ENCODE measurements at places on chromosomes 12 and 14.

DNA sequence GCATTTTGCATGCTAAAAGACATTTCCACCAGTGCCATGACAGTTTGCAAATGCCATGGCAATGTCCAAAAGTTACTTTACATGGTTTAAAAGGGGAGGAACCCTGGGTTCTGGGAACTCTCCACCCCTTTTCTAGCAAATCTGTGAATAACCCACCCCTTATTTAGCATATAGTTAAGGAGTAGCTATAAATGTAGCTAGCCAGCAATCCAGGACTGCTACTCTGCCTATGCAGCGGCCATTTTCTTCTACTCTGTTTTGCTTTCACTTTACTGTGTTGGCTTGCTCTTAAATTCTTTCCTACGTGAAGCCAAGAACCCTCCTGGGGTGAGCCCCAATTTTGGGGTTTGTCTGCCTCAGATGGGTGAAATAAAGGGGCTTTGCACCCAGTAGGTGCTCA is 141.0 kb downstream of the PTPN11 start:
- no peak for DNase-seq

GRCh38 chr14:60220084-60220483 is 28.9 kb upstream of the PPM1A start:
- no peak for DNase-seq

DNA sequence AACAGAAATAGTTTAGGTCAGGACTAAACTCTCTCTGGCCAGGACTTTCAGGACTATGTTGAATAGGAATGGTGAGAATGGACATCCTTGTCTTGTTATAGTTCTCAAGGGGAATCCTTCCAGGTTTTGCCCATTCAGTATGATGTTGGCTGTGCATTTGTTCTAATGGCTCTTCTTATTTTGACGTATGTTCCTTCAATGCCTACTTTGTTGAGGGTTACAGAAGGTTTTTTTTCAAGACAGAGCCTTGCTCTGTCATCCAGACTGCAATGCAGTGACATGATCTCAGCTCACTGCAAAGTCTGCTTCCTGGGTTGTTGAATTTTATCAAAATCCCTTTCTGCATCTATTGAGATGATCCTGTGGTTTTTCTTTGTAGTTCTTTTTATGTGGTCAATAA is 79.5 kb upstream of the NID2 start:
- no peak for DNase-seq

DNA sequence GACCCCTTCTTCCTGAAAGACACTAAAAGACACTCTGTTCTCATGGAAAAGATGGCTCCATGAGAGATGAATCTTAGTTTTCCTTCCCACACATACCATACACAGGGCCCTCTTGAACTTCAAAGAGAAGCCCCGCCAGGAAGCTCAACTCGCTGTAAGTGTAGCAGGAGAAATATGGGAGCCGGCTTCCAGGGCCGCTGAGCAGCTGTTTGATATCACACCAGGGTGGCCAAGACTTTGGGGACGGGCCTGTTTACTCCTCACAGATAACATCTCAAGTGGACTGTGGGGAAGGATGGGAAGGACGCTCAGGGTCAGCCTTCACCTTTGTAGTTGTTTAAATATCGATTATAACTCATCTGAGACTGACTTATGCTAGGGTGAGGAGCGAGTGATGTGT is 235.5 kb upstream of the TBX3 start:
- DNase-seq = no peak

GRCh38 chr14:58772794-58773620 is 135.2 kb downstream of the DACT1 start:
- DNase-seq = no peak

GRCh38 chr14:60515511-60516289 is 6.8 kb downstream of the SIX6 start:
- no peak for DNase-seq

GRCh38 chr12:74794522-74794921 is 256.9 kb downstream of the ATXN7L3B start:
- DNase-seq = peak; percentile 8

- DNase-seq = no peak
Observed at GRCh38 chr12:127519779-127520178, 747.2 kb upstream of the TMEM132C start.

- DNase-seq = peak; percentile 32
Observed at GRCh38 chr14:52094546-52095271, 25.9 kb upstream of the NID2 start.

GRCh38 chr14:68015356-68016254 is 196.0 kb downstream of the RAD51B start:
- no peak for DNase-seq

DNA sequence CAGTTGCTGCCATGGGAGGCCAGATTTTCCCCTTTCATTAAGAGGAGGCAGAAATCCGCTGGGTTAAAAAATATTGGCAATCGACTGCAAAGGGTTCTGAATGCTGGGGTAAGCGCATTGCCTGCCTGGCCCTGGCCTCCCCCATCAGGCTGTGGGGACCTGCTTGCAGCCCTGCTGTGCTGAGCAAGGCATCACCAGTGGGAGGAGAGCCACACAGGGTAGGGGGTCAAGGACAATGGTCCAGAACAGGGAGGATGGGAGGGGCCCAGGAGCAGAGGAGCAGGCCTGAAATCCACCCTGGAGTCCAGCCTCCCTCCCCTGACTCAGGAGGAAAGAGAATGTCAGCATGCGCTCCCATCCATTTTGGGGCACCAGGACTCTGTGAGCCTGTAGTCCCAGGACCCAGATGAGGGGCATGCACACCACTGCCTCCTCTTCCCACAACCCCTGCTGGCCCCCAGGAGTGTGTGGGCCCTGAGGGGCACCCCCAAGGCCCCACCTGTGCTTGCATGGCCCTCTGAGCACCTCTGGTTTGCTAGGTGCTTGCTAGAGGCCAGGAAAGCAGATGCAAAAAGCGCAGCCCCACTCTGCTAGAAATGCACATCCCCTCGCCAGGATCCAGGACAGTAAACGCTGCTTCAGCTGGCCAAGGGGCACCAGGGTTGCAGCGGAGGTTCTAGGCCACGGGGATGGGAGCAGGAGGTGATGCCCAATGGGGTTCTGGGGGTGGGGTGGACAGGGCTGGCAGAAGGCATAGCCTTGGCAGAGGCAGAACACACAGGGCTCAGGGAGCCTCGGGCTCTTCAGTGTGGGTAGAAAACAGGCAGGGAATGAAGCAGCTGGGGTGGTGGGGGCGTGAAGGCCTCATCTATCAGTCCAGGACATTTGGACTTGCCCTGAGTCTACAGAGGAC is 14.6 kb downstream of the TESC start:
- no peak for DNase-seq

GRCh38 chr12:47995981-47996401 is 8.3 kb downstream of the COL2A1 start:
- peak; percentile 40 for DNase-seq

DNA sequence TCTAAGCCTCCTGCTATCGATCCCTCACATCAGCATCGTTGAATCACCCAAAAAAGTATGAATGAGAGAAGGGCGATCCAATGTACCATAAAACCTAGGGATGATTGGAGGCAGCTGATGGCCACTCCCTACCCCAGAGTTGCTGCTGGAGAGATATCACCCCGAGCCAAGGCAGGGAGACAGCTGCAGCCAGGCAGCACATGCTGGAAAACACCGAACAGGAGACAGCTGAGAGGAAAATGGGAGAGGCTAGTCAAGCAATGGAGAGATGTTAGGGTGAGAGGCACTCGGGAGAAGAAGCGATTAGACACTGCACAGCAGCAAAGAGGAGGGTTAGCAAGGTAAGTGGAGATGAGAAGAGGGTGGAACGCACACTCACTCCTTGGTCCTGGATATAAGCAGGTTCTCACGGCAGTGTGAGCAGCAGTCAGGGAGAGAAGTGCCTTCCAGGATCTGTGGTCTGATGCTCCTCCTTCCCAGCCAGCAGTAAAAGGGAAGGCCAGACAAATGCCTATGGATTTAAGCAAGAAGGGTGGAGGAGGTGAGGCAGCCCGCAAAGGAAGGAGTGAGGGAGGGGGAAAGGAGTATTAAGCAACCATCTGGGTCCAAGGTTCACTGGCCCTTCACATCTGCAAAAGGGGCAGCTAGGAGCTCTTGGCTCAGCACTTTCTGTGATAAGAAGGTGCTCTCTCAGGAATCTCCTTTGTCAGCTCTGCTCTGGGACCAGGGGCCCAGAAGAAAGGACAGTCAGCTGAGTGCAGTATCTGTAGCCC is at the start of gene SLC7A7:
Gene SLC7A7, minus strand, starts transcription at position 495 of the 773 bp plus-strand sequence. CDS start 2,037 bp downstream, outside the sequence.
- no peak for DNase-seq

GRCh38 chr14:100842799-100843198 is 16.9 kb downstream of the MEG3 start:
- DNase-seq = peak; percentile 93

DNA sequence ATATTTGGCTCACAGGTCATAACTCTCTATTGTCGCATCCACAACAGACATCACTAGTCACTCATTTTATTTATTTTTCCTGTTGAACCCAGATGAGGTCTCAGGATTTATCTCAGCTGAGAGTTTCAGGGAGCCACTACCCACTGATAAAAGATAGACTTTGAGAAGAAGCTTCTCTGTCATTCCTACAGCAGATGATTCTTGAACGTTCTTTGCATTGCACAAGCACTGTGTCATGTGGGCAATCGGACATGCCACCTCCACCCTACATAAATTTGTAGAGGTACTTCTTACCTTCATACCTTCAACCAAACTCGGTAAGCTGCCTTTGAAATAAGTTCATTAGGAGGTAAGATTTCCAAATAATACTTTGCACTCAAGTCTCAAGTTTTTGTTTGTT is 627.9 kb upstream of the TBX3 start:
- DNase-seq = no peak

DNA sequence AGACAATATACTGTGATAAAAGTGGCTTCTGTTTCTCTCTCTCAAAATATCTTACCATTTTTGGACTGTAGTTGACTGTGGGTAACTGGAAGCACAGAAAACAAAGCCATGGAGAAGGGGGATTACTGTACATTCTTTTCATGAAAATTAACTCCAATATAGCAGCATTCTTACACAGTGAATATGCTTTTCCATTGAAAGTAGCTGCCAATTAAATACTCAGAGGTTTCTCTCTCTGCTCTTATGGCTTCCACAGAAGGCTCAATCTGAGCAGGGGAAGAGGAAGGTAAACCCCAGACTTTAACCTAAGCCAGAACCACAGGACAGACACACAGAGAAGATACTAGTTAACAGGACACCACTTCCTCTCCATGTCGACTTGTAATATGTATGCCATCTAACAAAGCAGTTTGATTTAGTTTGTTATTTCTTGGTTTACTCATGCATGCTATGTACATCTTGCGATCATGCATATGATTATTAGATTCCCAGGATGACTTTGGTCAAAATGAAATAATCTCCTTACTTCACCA is 150.2 kb downstream of the SSPN start:
- DNase-seq = peak; percentile 28

DNA sequence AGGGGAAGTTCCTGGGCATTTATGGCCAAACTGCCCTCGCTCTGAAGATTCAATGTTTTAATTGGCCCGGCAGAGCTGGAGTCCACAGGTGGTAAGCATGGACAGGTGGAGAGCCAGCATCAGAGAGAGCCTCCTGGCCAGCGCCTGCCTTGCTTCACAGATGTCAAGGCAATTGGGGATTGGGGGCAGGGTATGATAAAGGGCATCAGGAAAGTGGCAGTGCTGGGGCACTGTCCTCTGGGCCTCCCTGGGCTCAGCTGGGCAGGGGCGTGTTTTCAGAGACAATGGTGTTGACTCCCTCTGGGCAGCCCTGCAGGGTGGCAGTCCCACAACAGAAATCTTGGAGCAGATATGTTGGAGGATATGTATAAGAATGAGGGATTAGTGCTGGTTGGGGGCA is 237.3 kb downstream of the CACNA1C start:
- no peak for DNase-seq

- DNase-seq = peak; percentile 85
Observed at GRCh38 chr14:61150851-61151250, 130.3 kb downstream of the TMEM30B start.

GRCh38 chr12:38516418-38516817 is 199.8 kb downstream of the ALG10B start:
- no peak for DNase-seq

- DNase-seq = no peak
Observed at GRCh38 chr12:24943947-24944600, 4.8 kb downstream of the BCAT1 start.

DNA sequence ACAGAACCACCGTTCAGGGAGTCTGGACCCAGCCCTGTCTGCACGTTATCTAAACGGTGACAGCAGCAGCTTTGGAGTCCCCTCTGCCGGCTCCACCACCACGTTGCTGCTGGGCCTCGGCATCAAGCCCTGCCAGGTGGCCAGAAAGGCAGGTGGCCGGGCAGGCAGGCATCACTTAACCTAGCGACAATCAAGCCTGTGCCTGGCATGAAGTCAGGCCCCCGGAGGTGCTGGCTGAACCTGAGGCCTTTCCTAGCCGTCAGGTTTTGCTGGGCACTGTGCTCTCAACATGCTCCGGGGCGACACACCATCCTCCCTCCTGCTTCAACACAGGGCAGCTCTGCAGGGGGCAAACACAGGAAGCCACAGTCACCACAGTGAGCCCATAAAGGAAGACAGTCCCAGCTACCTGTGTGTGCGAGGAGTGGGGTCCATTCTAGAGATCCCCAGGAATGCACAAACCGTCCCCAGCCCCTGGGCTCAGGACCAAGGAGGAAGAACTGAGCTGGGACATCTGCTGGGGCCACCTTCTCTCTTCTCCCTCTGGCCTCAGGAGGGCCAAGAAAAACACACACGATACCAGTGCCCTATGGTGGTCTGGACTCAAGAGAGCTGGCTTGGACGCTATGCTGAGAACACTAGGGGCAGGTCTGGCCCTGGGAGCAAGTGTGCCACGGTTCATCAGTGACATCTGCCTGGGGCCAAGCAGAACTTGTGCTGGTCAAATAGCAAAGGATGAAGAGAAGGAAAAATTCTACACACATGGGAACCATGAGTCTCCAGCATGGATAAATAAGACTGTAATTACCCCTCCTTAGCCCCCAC is 44.7 kb downstream of the CCDC88C start:
- no peak for DNase-seq

DNA sequence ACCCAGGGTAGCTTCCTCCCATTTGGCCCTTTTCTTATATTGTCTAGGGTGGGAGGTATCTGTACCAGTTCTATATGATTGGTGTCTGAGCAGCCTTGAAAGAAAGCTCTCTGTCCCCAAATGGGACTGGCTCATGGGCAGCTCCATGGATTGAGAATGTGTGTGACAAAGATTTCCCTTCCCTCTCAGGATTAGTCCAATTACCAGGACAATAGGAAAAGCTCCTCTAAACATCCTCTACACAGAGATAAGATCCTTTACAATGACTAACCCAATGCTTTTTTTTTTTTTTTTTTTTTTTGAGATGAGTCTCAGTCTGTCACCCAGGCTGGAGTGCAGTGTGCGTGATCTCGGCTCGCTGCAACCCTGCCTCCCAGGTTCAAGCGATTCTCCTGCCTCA is 112.1 kb downstream of the SLC35F4 start:
- DNase-seq = no peak

- DNase-seq = peak; percentile 78
Observed at GRCh38 chr14:89618811-89619551, 201.9 kb upstream of the FOXN3 start.

GRCh38 chr14:77786148-77786547 is 13.8 kb upstream of the ADCK1 start:
- DNase-seq = no peak

Measured in fibroblast of skin of back (primary cell).